ENCODE measurements at places on chromosomes 6 and 20. TPM values are rescaled to one million over a fixed set of nuclear protein-coding genes. Genes with fewer than 3 reads are reported as not detected.

Gene MKKS
- total RNA-seq, result 18.8 TPM

DNA sequence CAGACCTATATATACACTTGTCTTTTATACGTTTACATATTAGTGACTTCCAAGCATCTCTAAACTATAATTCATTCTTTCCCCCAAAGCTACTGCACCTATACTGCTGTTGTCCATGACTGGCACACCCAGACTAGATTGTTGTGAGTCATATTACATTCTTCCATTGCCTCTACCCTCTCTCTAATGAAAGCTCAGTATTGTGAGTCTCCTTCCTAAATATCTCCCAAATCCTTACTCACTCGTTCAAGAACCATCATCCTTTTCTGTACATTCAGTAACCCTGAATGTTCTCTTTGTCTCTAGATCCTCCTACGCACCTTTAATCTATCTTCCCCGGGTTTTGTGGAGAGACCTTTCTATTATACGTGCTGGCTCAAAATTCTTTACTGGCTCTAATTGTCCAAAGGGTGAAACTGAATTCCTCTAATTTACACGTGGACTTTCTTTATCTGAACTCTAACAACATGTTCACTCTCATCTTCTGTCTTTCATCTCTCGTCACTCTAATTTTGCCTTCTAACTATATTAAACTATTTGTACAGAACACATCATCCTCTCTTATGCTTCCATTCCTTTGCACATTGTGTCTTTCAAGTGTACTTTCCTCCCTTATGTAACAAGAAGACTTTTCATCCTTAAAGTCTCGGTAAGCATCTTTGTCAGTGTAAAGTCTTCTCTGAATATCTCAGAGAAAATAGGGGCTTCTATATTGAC lies 109.3 kb downstream of the IBTK start:
- no peak for DNase-seq

DNA sequence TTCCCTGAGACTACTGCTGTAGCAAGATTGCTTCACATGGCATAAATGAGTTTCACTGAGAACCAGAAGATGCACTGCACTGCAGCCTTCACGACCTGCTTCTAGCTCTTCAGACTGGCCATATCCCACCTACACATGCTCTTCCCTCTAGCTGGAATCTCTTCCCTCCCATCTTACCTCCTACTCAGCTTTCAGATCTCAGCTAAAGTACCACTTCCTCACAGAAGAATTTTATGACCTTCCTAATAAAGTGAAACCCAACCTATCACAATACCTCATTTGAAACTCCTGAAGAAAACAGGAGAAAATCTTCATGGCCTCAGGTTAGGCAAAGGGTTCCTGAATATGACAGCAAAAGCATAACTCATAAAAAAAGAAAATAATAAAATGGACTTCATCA lies 99.9 kb downstream of the DTNBP1 start:
- no peak for DNase-seq

DNA sequence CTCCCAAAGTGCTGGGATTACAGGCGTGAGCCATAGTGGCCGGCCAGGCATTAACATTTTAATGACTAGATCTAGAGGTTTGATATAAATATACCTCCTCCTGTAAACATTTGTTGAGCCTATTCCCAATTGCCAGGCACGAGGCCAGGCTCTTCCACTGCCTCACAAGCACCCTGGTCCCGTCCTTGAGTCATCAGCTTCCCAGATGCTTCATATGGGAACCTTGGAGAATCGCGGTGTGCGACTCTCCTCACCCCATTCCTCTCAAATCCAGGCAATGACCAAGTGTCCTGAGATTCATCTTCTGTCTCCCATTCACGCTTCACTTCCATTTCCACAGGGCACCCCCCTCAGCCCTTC lies 35.9 kb upstream of the PIM1 start:
- DNase-seq, result no peak

GRCh38 chr20:61146023-61146422 lies 106.0 kb upstream of the CDH4 start:
- DNase-seq, result no peak

Gene SAPCD1
- total RNA-seq, result not detected

GRCh38 chr6:132813173-132813856 lies 1.1 kb upstream of the RPS12 start:
- peak; percentile 42 for DNase-seq

Gene GMPR
- total RNA-seq, result 265 TPM

Gene HLA-DQB2
- 1.2 TPM for total RNA-seq
